ENCODE measurements at places on chromosomes 4 and X.

DNA sequence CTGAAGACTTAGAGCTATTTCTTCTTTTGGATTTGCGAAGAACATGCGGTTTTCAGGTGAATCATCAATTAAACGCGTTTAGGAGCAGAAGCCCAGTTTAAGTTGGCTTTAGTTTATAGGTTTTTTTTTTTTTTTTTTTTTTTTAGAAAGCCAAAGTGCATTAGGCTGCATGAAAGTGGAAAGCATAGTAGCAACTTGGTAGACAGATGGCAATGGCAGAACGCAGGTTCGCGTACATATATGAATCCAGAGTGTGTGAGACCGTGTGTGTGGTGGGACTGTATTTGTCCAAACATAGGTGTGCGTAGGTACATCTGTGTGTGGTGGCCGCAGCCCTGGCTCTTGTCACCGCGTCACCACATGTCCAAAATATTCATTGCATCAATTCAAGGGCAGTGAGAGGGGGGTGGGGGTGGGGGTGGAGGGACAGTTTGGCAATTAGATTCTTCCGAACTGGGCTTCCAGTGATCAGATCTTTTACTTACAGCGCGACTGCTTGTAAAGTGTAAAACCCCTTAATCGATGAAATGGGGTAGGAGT, 901 bp downstream of the JADE1 start:
- DNase-seq = peak; percentile 25

GRCh38 chr4:40550948-40551462, 78.7 kb downstream of the RBM47 start:
- peak; percentile 66 for DNase-seq

DNA sequence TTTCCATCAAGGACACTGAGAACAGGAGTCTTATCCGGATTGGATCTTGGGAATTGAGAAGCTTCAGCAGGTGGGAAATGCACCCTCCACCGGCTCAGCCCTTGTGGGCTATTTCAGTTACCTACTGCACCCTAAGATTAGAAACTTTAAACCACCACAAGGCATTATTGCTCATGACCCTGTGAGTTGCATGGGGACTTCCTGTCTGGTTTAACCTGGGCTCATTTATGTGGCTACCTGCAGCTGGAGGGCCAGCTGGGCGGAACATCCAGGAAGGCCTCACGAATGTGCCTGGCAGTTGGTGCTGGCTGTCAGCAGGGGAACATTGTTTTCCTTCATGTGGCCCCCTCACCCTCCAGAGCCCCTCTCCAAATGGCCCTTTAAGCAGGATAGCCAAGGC, 164.1 kb downstream of the DEFB131A start:
- no peak for DNase-seq

- DNase-seq = no peak
Measured at GRCh38 chr4:6742507-6742906, 26.5 kb downstream of the BLOC1S4 start.

GRCh38 chr4:136078976-136079375, 1453.3 kb downstream of the PCDH18 start:
- DNase-seq = no peak

DNA sequence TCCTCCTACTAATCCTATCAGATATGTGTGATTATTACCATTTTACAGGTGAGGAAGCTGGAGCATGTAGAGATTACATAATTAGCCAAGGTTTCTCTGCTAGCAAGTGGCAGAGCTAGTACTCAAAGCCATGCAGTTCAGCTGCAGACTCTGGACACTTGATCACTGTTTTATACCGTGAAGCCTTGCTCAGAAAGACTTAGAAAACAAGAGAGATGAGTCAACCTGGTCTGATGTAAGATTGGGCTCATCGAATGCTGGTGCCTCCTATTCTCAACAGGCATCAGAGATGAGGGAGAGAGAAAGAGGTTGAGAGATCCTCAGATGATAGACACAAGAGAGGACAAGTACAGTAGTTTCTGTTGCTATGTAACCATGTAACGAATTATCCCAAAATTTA, 19.0 kb upstream of the PDE5A start:
- DNase-seq = no peak

- DNase-seq = no peak
Measured at GRCh38 chrX:19410259-19410658, 66.5 kb downstream of the PDHA1 start.

- DNase-seq = no peak
Measured at GRCh38 chrX:27086237-27086636, 376.9 kb downstream of the PPP4R3C start.

GRCh38 chr4:188680004-188680666, 540.9 kb downstream of the TRIML1 start:
- no peak for DNase-seq

Measured in naive thymus-derived CD4-positive, alpha-beta T cell (primary cell).